Spinal cord (tissue), 10 donors: ENCODE measurements at places on chromosomes 12 and 14. TPM values are rescaled to one million over a fixed set of nuclear protein-coding genes. Genes with fewer than 3 reads are reported as not detected.

The CMKLR1 gene
- 4.5 TPM for polyA plus RNA-seq

The SMOC1 gene
- 169 TPM for polyA plus RNA-seq

The MFAP5 gene
- polyA plus RNA-seq: 40.2 TPM

The CRY1 gene
- polyA plus RNA-seq: 27.0 TPM

The CLEC4D gene
- polyA plus RNA-seq: not detected

The BTBD7 gene
- 22.0 TPM for polyA plus RNA-seq

The DEPDC4 gene
- 3.7 TPM for polyA plus RNA-seq

The KRT77 gene
- polyA plus RNA-seq: 2.2 TPM

The INHBC gene
- 0.13 TPM for polyA plus RNA-seq

The ANP32D gene
- polyA plus RNA-seq: 0.30 TPM

The NEDD1 gene
- 15.3 TPM for polyA plus RNA-seq

The SOAT2 gene
- polyA plus RNA-seq: not detected

The RASSF9 gene
- 3.0 TPM for polyA plus RNA-seq

The PGF gene
- polyA plus RNA-seq: 8.1 TPM

The WIF1 gene
- 4.8 TPM for polyA plus RNA-seq

The CYP46A1 gene
- polyA plus RNA-seq: 33.2 TPM

The ACOT6 gene
- 0.24 TPM for polyA plus RNA-seq
